H7 (cell line): ENCODE measurements at places on chromosomes 2 and 18.
A peak's percentile ranks its signal among the peaks of the same experiment; 100 is the strongest.

DNA sequence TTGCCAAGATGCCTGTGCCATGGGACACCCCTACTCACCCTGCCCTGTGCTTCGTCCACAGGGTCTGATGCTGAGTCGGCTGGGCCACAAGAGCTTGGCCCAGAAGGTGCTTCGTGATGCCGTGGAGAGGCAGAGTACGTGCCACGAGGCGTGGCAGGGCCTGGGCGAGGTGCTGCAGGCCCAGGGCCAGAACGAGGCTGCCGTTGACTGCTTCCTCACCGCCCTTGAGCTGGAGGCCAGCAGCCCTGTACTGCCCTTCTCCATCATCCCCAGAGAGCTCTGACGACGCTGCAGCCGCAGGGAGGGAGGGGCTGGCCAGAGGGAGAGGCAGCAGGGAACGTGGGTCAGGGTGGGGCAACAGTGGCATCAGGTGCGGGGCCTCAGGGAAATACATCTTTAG lies 81.5 kb downstream of the STPG4 start:
- DNase-seq, result no peak

DNA sequence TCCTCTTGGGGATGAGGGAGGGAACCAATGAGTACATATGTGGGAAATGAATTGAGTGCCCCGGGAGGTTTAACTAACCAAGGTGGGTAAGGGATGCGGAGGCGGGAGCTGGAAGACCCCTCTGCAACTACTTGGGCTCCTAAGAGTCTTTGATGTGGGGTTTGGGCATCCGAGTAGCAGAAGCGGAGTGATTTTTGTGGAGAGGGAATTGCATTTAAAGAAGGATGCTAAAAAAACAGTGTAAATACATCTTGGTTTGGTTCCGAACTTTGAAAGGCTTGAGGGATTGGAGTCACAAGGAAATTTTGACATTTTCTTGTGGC lies 215.7 kb downstream of the MCFD2 start:
- DNase-seq, result peak; percentile 56

GRCh38 chr18:62339106-62339988 lies 14.2 kb downstream of the TNFRSF11A start:
- peak; percentile 51 for DNase-seq

- DNase-seq, result no peak
Observed at GRCh38 chr18:54210463-54210862, 14.0 kb downstream of the MBD2 start.

GRCh38 chr2:196441527-196441926 lies 198.0 kb upstream of the CCDC150 start:
- DNase-seq, result no peak
